Renal pelvis (tissue), 12 donors: ENCODE measurements at places on chromosomes 13 and 19.

DNA sequence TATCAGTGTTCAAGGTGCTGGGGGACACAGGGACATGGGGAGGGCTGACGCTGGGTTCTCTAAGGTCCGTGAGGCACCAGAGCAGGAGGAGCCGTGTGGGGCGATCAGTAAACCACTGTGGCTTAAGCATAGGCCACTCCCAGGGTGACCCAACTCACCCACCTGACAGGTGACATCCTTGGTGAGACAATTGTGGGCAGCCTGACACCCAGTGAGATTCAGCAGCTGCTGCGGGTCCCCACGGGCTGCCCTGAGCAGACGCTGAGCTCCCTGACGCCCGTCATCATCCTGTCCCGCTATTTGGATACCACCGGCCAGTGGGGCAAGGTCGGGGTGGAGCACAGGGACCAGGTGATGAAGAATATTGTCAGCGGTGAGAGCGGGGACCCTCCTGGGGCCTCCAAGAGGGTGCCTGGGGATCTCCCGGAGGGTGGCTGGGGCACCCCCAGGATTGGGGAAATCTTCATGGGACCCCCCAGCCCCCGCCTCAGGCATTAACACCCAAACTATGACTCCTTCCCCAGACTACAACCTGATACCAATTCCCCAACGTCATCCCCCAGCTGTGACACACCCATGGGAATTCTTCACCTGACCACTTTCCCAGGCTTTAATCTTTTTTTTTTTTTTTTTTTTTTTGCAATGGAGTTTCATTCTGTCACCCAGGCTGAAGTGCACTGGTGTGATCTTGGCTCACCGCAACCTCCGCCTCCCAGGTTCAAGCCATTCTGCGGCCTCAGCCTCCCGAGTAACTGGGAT lies 33.3 kb upstream of the SHFL start:
- DNase-seq = no peak

DNA sequence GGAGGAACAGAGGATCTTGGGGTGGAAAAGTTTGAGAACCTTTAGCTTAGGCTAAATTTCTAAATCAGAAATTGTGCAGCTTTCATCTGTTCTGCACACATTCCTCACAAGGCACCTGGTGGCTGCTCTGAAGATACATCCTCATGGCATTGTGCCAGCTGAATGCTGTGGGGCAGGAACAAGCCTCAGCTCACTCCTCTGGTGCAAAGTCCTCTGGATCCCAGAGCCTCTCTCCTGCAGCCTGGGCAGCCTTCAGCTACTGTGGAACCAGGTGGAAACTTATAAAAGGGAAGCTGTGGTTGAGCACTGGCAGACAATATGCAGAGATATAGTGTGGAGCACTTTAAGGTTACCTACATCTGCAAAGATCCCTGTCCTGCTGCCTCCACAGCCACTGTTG lies 72.3 kb downstream of the KCTD12 start:
- DNase-seq = no peak

DNA sequence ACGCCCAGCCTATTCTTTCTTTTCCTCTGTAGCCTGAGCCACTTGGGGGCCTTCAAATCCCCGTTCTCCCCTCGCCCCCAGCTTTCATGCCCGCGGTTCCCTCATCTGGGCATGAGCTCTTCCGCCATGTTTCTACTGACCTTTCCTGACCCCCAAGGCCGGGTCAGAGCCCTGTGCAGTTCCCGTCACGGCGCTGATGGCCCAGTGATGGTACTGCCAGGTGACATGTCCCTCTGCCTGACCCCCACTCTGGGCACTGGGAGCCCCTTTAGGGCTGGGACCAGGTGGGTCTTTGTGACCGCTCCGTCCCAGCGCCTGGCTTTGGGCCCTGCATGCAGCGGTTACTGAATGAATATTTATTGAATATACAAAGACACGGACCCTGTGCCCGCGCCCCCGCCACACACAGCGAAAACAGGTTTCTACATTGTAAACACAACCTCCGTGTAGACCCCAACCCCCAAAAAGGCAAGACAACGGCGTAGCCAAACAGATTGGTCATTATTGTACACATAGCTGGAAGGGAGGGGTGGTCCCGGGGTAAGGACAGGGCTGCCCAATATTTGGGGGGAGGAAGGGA lies 7.7 kb downstream of the GPR108 start:
- no peak for DNase-seq

GRCh38 chr19:48171710-48172109 lies 1.2 kb downstream of the ZSWIM9 start:
- DNase-seq = no peak

- DNase-seq = no peak
Observed at GRCh38 chr13:22837980-22838647, 342.7 kb upstream of the SGCG start.

DNA sequence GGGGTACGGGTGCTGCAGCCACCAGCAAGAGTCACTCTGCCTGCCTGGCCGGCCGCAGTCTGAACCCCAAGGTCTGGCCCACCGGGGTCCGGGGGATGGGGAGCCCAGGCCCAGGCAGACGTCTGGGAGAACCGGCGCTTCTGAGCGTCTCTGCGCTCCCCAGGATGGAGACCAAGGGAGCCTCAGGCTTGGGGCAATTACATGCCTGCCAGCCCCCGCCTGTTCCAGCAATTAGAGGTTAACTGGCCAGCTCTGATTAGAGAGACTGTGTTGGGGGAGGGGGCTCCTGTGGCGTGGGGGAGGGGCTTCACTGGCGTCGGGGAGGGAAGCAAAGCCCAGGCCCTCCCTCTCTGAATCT lies 11.9 kb downstream of the MEIS3 start:
- DNase-seq = no peak

GRCh38 chr13:29038700-29039099 lies 218.6 kb downstream of the MTUS2 start:
- no peak for DNase-seq

GRCh38 chr13:100323937-100324336 lies 235.0 kb downstream of the PCCA start:
- no peak for DNase-seq
